H4 (cell line): ENCODE measurements at places on chromosomes 16 and 17.

DNA sequence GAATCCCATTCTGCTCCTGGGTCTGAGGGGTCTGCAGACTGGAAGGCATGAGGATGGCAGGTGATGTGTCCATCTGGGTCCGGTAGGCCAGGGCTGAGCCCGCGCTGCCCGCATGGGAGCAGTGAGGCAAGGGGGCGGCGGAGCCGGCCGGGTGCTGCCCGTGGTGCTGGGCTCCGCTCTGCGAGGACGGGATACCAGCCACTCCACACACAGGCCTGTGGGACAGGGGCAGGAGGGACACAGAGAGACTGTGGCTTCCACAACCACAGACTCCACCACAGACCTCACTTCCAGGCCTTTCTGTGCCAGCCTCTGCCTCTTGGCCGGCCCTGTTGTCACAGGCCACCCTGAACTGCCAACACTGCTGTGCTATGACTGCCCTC lies 25.4 kb downstream of the MAP1LC3B start:
- DNase-seq = no peak

DNA sequence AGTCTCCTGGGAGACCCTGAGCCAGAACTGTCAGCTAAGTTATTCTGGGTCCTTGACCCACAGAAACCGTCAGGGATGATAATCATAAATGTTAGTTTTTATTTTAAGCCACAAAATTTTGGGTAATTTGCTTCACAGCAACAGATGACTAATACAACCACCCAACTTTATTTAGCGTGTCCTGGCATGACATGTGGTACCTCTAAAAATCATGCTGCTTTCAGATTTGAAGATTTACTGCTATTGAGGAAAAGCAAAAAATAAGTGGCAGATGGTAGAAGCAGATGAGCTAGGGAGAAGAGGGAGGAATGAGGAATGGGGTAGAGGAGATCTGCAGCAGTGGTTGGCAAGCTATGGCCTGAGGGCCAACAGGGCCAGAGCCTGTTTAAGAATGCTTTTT lies 90.4 kb downstream of the TMEM100 start:
- no peak for DNase-seq

DNA sequence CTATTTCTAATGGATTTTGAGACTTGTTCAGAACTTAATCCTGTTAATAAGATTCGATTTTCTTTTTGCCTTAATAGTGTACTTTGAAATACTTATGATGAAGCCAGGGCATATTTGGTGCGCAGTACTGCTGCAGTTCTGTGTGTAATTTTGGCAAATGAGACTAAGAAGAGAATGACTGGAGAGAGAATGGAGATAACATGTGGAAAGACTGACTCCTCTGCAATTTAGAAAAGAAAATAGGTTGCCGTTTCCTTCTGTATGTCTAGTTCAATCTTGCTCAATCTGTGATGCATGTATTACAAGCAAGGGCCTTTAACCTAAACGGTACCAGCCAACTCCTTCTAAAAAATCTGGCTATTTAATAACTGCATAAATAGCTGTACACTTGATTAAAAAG lies 285.1 kb upstream of the CDH11 start:
- DNase-seq = no peak

DNA sequence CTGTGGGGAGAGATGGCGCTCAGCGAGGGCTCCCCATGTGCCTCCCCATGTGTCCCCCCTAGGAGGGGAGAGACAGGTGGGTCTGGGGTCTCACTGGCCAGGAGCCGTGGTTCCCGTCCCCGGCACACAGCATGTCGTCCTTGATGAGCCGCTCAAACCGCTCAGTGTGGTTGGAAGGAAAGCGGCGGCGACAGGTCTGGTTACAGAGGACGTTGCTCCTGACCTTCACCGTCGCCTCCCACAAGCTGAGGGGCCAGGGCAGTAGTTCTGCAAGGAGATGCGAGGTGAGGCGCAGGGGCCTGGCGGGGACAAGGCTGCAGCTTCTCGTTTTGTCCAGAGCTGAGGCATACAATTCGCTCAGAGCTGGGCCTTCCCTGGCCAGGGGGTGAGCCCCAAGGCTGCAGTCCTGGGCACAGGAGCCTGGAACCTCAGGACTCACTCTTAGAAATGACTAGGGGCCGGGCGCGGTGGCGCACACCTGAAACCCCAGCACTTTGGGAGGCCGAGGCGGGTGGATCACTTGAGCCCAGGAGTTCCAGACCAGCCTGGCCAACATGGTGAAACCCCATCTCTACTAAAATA lies 22.8 kb upstream of the UBE2I start:
- DNase-seq = no peak

GRCh38 chr17:19718041-19718612 lies 1.7 kb upstream of the SLC47A2 start:
- DNase-seq = no peak

GRCh38 chr17:37605813-37606505 lies 3.3 kb downstream of the SYNRG start:
- DNase-seq = no peak

GRCh38 chr17:14756479-14756878 lies 455.6 kb downstream of the HS3ST3B1 start:
- no peak for DNase-seq

DNA sequence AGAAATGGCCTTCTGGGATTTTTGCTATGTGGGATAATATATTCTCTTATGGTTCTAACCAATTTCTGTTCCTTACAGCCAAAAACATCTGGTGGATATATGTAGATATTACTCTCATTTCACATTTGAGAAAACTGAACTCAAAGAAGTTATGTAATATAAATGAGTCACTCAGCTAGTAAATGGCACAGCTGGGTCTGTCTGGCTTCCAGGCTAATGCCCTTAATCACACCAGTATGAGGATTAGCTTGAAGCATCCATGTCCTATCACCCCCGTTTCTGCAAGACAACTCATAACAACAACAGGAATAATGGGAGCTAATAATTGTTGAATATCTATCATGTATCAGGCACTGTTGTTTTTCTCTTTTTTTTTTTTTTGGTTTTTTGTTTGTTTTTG lies 34.4 kb upstream of the USP7 start:
- no peak for DNase-seq

- DNase-seq = no peak
Observed at GRCh38 chr17:68910789-68911431, 44.3 kb downstream of the ABCA8 start.

DNA sequence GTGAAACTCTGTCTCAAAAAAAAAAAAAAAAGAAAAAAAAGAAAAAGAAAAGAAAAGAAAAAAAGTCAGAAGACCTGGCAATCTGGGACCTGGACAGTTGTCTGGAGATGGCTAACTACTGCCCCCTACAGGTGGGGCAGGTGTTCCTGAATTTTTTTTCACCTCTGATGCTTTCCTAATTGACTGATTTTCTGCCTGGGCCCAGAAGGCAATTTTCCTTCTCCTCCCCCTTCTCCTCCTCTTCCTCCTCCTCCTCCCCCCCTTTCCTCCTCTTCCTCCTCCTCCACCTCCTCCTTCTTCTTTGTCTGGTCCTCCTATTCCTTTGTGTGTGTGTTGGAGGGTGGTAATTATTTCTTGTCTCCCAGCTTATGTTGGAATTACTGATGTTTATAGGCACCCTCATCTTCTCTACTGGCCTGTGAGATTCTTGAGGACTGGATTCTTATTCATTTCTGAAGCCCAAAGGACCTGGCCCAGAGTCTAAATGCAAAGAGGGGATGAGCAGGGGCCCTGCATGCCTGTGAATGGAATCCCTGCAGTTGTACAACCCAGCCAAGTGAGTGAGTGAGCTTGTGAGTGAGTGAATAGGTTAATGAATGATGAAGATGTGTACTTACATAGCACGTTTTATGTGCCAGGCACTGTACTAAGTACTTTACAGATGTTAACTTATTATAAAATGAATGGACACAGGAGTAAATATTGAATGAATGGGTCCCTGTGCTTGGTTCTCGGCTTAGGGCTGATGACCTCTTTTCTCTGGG lies 26.9 kb downstream of the IRX5 start:
- peak; percentile 44 for DNase-seq

DNA sequence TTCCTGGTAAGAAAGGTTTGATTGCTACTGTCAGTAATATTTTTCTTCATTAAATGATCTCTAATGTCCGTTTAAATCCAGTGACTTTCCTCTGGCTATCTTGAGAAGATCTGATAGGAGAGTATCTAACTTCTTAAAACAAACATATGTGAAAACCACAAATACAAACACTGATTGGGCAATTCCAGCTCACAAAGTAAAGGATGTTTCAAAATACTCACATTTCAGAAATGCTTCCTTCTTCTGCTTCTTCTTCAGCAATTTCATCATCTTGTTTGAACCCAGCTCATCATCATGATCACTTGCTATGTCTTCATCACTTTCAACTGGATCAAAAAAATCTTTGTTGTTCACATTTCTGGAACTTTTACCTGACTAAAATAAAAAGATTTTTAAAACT lies 64.3 kb upstream of the RBL2 start:
- no peak for DNase-seq

GRCh38 chr16:30637944-30638343 lies 12.8 kb upstream of the PRR14 start:
- peak; percentile 72 for DNase-seq

DNA sequence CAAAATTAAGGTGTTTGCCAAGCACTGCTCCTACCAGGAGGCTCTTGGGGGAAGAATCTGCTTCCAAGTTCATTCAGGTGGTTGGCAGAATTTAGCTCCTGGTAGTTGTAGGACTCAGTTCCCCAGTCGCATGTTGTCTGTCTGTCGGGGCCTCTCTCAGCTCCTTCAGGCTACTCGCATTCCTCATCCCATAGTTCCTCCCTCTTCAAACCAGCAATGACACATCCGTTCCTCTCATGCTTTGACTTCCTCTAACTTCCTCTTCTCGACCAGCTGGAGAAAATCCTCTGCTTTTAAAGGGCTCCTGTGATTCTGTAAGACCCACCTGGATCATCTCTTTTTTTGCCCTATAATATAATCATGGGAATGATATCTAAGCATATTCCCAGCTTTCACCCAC lies 108.1 kb downstream of the PMP22 start:
- DNase-seq = no peak

DNA sequence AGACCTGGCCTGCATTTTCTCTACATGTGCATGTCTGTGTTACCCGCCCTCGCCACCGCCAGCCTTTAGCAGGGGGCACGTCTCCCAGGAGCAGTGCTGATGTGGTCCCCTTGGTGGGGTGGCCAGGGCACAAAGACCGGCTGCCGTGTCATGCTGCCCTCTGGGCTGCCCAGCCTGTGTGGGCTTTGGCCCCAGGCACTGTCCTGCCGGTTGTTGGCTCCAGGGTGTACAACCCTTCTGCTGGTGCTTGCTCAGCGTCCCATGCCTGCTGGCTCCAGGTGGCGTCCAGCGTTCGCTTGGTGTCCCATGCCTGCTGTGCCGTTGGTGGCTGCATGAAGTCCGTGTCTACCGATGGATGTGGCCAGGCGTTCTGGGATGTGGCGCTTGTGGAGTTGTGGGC lies 4.1 kb downstream of the BAIAP2 start:
- no peak for DNase-seq

DNA sequence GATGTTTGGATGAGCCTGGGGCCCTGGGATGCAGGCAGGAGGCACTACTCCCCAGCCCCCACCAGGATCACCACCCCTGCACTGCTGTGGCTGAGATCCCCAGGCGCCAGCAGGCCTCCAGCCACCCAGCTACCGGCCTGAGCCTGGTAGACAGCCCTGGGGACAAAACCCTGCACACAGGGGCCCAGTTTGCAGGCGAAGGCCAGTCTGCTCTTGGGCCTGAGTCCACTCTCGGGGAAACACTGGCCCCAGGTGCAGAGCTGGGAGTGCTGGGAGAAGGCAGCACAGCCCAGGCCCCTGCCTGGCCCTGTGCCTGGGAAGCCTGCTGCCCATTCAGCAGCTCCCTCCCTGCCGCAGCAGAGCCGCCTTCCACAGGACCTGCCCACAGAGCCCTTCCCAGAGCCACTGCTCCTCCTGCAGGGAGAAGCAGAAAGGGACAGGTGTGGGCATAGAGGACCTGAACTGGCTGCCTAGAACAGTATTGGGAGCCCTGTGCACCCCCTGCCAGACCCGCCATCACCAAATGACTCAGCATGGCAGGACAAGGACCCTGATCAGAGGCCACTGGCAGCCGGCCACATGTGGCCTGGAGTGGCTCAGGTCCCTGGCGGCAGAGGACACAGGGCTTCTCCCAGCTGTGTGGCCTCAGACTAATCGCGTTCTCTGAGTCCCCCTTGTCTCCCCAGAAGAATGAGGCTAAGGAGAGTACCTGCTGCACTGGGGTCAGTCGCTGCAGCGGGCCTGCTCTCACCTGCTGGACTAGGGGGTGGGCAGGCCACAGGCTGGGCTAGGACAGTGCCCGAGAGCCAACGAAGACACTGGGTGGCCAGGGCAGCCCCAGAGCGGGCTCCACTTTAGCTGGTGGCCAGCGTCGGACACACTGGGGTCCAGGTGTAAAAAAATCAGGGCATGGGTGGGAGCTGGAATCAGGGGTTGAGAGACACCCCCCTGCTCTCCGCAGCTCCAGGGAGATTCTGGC lies 10.7 kb downstream of the MSRB1 start:
- DNase-seq = peak; percentile 58

DNA sequence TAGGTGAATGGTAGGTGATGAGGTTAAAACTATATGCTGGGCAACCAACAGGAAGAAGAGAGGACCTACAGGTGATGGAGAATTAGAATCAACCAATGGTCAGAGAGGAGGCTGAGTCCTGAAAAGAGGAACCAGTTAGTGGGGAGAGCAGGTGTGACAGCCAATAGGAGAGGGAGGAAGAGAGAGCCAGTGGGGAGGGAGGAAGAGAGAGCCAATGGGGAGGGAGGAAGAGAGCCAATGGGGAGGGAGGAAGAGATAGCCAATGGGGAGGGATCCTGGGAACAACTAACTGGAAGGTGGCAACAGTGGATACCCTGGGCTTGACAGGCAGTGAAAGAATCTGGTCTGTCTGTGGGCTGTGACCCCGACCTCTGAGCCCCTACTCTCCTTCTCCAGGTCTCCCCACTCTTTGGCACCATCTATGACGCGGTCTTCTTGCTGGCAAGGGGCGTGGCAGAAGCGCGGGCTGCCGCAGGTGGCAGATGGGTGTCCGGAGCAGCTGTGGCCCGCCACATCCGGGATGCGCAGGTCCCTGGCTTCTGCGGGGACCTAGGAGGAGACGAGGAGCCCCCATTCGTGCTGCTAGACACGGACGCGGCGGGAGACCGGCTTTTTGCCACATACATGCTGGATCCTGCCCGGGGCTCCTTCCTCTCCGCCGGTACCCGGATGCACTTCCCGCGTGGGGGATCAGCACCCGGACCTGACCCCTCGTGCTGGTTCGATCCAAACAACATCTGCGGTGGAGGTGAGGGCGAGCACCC lies 3.7 kb downstream of the GUCY2D start:
- DNase-seq = no peak

DNA sequence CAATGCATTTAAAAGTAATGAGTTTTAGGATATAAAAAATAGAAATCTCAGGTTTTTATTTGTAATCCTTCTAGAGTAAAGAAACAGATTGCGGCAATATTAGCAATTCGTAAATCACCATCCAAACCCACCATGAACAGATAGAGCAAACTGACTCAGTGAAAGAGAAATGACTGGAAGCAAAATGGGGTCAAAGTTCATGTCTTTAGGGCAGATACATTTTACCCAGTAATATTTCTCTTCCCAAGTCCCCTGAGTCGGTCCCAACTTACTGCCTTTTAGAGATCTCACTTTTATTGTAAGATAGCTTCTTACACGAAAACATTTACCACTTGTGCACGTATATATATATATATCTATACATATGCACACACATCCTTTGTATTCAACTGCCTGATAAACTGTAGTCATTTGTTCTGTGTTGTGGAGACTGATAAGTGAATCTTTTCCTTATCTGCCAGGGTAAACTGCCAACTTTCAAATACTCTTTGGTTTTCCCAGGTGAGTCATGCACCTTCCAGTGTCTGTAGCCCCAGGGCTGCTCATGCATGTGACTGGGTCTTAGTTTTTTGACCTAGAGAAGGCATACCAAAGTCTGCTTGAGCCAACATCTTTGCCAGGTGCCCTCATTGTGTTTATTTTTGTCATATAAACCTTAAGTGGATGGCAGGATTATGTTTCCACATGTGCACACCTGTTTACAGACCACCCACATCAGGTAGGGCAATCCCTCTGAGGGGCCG lies 7.8 kb upstream of the IRF8 start:
- no peak for DNase-seq
